ENCODE measurements at places on chromosomes 4 and X.

- DNase-seq, result no peak
Observed at GRCh38 chr4:152458801-152459302, 77.0 kb downstream of the FBXW7 start.

- peak; percentile 70 for DNase-seq
Observed at GRCh38 chrX:19739683-19740082, 147.7 kb downstream of the SH3KBP1 start.

DNA sequence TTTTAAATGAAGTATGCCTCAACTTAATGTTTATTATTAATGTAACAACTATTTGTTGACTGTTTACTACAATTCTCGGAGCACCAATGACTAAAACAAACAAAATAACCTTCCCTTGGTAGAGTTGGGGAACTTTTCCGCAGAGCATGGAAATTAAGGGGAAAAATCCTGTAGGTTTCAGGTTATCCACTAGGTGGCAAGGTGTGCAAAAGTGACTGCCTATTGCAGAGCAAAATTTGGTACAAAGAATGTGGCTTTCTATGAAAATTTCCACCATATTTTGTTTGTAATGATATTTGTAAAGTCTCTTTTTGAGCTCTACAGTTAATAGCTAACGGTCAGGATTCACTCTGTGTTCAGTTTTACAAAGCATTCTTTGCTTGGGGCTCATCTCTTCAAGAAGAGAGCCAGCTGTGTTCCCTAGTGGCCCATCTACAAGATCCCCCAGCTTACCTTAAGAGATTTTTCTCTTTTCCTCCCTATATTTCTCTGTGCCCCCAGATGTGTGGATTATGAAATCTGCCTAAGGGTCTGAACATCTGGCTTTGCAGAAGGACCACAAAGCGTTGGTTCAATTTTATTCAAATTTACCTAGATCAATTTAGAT is 61.1 kb downstream of the FBXO8 start:
- DNase-seq, result no peak

DNA sequence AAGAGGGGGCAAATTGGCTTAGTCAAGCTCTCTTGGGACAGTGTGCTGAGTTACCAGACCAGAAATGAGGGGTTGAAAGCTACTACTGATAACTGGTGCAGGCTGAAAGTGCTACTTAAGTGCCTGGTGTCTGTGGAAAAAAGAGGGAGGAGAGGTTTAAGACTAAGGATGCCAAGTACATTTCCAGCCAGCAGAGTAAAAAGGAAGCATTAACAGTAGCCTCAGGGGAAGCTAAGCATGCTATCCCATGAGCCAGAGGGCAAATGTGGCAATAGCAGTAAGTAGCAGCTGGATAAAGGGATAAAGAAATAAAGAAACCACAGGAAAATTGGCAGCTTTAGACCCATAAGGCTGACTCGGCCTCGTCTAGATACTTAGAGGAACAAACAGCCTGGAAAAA is 196.3 kb upstream of the MAB21L2 start:
- DNase-seq, result peak; percentile 37

GRCh38 chr4:40782876-40783275 is 33.1 kb downstream of the NSUN7 start:
- DNase-seq, result no peak

- DNase-seq, result no peak
Observed at GRCh38 chr4:57093845-57094831, 16.0 kb downstream of the IGFBP7 start.

- no peak for DNase-seq
Observed at GRCh38 chr4:152462047-152462446, 73.8 kb downstream of the FBXW7 start.

- no peak for DNase-seq
Observed at GRCh38 chr4:7333024-7333780, 101.5 kb downstream of the PSAPL1 start.

- no peak for DNase-seq
Observed at GRCh38 chrX:3227526-3227925, 118.9 kb downstream of the MXRA5 start.

DNA sequence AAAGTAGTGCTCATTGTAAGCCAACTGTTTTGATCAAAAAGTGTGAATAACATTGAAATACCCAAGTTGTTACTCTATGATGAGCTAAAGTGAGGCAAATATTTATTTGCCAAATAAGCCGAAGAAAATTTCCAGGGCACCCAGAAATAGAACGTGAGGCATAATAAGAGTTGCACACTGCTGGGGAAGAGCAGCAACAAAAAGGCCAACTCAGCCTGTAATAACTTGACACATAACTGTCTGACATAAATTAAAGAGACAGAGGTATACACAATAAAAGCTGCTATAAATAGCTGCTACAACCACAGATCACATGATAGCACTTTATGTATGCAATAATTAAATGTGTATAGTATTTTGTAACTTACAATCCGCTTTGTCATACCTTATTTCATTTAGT is 2.0 kb upstream of the ABCB7 start:
- no peak for DNase-seq

Data from hepatic stellate cell (primary cell).